Naive thymus-derived CD8-positive, alpha-beta T cell (primary cell): ENCODE measurements at places on chromosomes 3 and 15. TPM values are rescaled to one million over a fixed set of nuclear protein-coding genes. Genes with fewer than 3 reads are reported as not detected.

The EPHB3 gene
- polyA plus RNA-seq: 0.59 TPM

The FBLN2 gene
- polyA plus RNA-seq: 15.8 TPM

The FHIT gene
- polyA plus RNA-seq: 16.8 TPM

The HRG gene
- not detected for polyA plus RNA-seq

The SNURF gene
- polyA plus RNA-seq: 48.5 TPM

The CNTN6 gene
- not detected for polyA plus RNA-seq

The TLR9 gene
- not detected for polyA plus RNA-seq

The REC114 gene
- 0.32 TPM for polyA plus RNA-seq

The HRH1 gene
- not detected for polyA plus RNA-seq

The DTX3L gene
- 26.3 TPM for polyA plus RNA-seq

The PLSCR5 gene
- polyA plus RNA-seq: not detected

The GNAT1 gene
- not detected for polyA plus RNA-seq

The CDCP1 gene
- not detected for polyA plus RNA-seq

The DUOXA2 gene
- polyA plus RNA-seq: not detected

The GCSAM gene
- polyA plus RNA-seq: 25.3 TPM

The SPINT1 gene
- 0.11 TPM for polyA plus RNA-seq

DNA sequence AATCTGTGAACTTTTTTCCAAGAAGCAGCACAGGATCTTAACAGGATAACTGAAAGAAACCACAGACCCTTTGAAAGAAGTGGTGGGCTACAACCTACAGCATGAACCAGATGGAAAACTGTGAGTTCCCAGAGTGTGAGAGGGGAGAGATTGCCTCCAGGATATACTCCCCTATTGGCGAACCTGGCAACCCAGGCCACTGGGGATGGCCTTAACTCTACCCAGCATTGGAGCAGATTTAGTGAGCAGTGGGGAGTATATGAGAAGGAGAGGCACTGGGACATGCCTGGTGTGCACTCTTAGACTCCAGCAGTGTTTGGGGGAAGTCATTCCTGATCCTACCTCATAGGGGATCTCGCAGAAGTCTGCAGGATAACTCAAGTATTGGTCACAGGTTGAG is 201.0 kb upstream of the TP63 start:
- DNase-seq: no peak

- DNase-seq: no peak
Observed at GRCh38 chr3:134145183-134145582, 105.5 kb downstream of the RYK start.

- DNase-seq: no peak
Observed at GRCh38 chr3:111749171-111750170, 109.6 kb upstream of the PHLDB2 start.

GRCh38 chr3:69888040-69888942 is 111.2 kb upstream of the SAMMSON start:
- no peak for DNase-seq

GRCh38 chr3:61157414-61157813 is 93.8 kb downstream of the FHIT start:
- no peak for DNase-seq

DNA sequence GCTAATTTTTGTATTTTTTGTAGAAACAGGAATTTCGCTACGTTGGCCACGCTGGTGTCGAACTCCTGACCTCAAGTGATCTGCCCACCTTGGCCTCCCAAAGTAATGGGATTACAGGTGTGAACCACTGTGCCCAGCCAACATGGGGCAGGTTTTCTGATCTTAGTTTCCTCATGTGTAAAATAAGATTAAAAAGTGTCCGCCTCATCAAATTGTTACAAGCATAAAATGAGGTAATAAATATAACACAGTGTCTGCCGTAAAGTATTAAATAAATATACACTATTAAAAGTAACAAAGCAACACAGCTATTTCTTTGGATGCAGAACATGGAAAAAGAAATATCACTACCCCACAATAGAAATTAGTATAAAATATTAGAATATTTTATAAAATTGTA is 16.4 kb upstream of the COMMD2 start:
- DNase-seq: no peak

- no peak for DNase-seq
Observed at GRCh38 chr3:98325055-98325454, 28.6 kb upstream of the OR5K4 start.

GRCh38 chr3:76756577-76756976 is 283.3 kb upstream of the ROBO2 start:
- no peak for DNase-seq

DNA sequence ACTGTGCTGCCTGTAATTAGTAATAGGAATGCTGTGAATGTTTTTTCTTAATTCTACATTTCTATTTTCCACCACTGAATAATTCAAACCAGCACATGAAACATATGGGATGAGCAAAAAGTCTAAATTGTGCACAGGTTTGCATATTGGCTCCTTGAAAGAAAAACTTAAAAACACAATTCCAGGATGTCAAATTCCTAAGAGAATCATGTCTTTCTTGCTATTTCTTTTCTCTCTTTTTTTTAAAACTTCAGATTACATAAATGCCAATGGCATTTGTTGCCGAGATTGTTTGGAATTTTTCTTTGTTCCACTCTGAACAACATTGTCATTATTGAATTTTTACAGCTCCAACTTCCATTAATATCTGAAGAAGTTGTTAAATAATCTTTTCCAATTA is 60.8 kb downstream of the VGLL3 start:
- DNase-seq: no peak

DNA sequence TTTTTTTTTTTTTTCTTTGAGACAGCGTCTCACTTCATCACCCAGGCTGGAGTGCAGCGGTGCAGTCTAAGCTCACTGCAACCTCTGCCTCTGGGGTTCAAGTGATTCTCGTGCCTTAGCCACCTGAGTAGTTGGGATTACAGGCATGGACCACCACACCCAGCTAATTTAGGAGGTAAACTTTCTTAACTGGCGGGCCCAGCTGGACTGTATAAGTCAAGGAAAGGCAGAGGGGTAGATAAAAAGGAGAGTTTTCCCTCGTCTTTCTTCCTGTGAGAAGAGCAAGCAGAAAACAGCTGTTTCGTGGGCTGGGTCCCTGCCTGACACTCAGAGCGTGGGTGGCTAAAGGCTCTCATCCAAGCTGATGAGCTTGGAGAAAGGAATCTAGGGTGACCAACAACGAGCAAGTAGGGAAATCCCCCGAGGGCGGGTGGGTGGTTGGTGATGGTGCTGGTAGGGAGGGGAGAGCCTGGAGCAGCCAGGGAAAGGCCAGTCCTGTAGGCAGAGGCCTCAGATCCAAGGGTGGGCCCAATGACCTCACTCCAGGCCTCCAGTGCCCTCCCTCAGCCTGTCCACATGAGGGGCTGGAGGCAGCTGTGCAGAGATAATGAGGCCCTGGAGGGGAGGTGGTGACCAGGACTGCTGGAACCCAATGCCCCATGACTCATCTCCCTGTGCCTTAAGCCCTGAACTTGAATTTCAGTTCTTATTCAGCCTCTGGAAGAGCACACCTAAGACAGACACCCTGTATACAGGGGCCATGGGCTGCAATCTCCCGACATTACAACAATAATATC is 43.1 kb upstream of the LIMD1 start:
- DNase-seq: no peak

GRCh38 chr3:136817448-136817847 is 1.5 kb upstream of the SLC35G2 start:
- no peak for DNase-seq

GRCh38 chr3:193241716-193242115 is 694 bp downstream of the PLAAT1 start:
- no peak for DNase-seq

GRCh38 chr15:75697523-75697922 is 15.1 kb downstream of the CSPG4 start:
- DNase-seq: no peak

GRCh38 chr15:51992953-51993352 is 21.4 kb upstream of the LEO1 start:
- DNase-seq: no peak

GRCh38 chr3:177679568-177680471 is 482.5 kb upstream of the TBL1XR1 start:
- no peak for DNase-seq

DNA sequence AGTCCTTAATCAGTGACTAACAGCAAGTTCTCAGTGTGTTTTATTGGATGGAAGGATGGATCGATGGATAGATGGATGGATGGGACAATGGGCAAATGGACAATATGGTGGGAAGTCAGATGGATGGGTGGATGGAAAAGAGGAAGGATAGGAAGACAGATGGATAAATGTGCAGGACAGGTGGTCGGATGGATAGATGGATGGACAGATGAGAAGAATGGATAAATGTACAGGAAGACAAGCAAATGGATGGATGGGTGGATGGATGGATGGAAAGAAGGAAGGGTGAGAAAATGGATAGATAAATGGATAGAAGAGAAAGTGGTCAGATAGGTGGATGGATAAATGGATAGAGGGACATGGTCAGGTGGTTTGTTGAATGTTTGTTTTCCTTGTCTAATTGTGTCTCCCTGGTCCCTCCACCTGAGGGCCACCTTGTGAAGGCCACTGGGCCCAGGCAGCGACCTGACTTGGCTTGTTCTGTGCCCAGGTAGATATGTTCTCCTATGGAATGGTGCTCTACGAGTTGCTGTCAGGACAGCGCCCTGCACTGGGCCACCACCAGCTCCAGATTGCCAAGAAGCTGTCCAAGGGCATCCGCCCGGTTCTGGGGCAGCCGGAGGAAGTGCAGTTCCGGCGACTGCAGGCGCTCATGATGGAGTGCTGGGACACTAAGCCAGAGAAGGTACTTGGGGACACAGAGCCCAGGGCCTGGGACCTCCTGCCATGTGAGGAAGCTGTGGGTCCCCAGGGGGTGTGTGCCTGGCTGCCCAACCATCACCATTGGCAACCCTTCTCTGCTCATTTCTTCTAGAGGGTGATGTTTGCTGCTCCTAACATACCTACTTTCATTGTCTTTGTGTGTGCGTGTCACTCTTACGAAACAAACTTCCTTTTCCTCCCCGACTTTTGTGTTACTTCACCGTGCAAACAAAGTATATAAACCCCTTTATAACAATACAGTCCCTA is 137.5 kb downstream of the LRRK1 start:
- DNase-seq: no peak

GRCh38 chr3:26437678-26438077 is 184.9 kb upstream of the LRRC3B start:
- no peak for DNase-seq

DNA sequence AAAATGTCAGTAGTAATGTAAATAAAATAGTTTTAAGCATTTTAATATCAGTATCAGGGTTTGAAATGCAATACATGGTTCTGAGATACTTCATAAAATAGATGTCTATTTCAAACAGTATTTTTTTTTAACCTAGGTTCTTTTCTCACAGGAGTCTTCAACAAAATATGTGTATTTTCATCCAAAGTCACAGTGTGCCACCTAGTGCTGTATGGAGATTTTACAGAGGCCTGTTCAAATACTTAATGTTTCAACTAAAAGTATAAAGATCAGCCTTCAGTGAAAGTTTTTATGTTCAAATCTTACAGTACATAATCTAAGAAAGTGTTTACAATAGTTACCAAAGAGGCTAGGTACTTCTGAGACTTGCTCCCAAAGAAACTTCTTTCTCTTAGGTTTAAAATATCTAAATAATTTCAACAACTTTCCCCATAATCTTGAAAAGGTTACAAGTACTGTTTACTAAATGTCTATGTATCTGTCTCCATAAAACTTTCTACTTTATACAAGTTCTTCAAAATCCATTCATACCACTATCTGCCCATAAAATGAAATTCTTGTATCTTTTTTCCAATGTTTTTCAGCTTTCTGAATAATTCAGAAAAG is 38.3 kb downstream of the SCAPER start:
- no peak for DNase-seq

- no peak for DNase-seq
Observed at GRCh38 chr3:43969944-43970343, 271.7 kb upstream of the TOPAZ1 start.

DNA sequence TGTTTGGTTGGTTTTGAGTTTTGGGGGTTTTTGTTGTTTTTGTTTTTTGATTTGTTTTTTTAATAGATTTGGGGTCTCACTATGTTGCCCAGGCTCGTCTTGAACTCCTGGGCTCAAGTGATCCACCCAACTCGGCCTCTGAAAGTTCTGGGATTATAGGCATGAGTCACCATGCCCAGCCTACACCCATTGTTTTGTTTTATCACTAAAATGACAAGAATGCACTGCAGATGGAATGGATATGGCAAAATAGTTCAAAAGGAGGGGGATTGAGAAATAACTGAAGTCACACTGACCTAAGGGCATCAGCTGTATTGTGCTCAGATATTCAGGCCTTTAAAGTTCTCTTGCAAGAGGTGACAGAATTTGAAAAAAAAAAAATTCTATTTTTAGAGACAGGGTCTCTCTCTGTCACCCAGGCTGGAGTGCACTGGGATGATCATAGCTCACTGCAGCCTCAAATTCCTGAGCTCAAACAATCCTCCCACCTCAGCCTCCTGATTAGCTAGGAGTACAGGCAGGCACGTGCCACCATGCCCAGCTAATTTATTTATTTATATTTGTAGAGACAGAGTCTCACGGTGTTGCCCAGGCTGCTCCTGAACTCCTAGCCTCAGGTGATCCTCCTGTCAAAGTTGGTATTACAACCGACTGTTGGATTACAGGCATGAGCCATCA is 4.4 kb upstream of the RASA2 start:
- DNase-seq: no peak

GRCh38 chr15:69000091-69000490 is 14.4 kb upstream of the NOX5 start:
- no peak for DNase-seq

GRCh38 chr3:195508185-195508584 is 34.9 kb downstream of the PPP1R2 start:
- DNase-seq: no peak

DNA sequence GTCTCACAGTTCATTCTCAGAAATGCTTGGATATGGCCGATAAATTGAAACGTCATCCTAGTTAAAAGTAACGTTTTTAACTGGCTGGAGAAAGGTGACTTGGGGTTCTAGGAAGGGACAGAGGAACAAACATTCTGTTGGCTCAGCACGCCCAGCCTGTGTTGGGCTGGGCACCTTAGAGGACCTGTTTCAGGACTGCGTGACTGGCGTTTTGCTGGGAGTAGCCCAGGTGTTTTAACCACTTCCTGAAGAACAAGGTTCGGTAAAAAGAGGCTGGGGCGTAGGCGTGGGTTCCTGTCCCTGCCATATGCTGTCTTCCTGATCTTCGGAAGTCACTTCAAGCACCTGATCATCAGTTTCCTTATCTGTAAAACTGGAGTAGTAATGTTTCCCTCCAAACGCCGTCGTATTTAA is 1.1 kb upstream of the TLNRD1 start:
- DNase-seq: peak; percentile 52

GRCh38 chr3:103218793-103219192 is 784.0 kb downstream of the ZPLD1 start:
- no peak for DNase-seq
